ENCODE measurements at places on chromosomes 5 and 9.

DNA sequence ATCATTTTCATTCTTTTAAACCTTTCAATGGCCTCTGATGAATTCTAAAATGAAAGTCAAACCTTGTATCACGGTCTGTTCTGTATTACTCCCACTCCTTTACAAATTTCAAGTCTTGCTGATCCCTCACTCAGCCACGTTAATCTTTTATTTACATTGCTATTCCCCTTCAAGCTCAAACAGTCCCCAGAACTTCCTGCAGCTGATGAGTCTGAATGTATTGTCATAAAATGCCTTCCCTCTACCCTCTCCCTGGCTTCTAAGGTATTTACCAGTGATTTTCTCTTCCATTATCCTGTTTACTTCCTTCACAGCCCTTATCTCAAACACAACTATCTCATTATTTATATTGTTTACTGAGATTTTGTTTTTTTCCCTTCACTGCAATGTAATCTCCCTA, 562.3 kb upstream of the C9orf72 start:
- no peak for DNase-seq

DNA sequence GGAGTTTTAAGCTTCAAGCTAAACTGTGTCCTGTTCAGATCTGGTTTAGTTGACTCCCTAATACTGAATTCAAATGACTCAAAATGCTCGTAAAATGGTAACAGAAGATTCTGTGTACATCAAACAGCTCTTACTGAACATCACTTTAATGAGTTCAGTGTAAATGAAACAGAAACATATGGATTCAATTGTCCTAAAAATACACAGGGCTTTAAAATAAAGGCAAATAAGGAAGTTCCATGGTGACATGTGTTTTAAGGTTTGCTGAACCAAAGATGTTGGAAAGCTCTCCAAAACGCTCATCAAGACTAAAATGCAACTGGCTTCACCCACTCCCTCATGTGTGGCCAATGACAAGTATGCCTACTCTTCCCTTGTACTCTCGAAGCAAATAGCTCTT, 340.0 kb upstream of the PIK3R1 start:
- no peak for DNase-seq

- DNase-seq, result no peak
Observed at GRCh38 chr9:116361547-116361946, 208.0 kb downstream of the PAPPA start.

DNA sequence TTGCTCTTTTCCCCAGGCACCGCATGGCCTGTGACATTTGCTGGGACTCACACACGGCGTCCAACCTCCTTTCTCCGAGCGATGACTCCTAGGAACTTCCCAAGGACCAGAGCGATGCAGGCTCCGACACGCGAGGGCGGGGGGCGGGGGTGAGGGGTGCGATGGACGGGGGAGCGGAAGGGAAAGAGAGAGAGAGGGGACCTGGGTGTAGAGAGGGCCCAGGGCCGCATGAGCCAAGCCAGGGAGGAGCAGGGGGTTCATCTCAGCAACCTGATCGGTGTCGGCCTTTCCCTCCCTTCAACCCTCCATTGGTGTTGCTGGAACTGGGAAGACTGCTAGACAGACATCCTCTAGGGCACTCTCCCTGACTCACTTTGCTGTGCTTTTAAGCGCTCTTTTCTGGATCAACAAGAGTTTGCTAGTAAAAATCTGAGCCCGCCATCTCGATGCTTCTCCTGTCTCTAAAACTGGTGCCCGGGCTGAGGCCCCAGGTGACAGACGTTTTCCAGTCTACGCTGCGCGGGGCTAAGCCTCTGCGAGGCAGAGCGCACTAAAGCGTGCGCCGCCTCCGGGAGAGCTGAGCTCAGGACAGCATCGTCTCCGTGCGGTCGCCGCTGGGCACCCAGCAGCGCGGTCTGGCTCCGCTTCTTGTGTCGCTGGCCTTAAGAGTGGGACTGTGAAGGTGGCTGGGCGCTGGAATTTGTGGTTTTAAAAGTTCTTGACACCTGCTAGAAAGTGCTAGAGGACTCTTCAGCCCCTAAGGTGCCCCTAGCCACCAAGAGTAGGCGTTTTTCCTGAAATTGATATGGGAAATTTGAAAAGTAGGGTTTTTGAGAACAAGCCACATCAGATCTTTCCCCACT, 1.0 kb upstream of the TSLP start:
- DNase-seq, result no peak

DNA sequence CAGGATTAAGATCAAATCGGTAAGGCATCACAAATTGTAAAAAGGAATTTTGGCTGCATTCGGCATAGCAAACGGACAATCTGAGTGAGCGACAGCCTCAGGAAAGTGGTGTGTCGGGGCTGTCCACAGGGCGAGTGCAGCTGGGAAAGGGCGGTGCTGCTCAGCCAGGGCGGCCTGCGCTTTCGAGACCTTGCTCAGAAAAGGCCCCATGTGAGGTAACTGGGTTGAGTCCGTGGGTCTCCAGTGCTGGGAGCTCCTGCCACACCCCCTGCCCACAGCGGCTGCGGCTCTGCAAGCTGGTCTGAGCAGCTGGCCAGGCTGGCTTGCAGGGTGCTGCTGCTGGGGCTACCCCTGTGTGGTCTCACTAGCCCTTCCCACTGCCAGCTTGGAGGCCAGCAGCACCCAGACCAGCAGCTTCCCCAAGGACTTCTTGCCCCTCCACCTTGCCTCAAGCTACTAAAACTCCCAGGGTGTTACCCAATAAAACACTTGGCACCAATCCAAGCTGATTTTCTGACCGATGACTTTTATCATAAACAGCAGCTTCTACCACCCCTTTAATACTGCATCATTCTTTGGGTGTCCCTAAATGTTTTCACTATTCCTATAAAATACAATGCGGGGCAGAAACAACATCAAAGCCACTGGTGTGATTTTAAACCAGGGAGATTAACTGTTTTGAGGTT, 6.2 kb downstream of the SURF2 start:
- no peak for DNase-seq

GRCh38 chr5:69038539-69038938, 55.3 kb upstream of the SLC30A5 start:
- no peak for DNase-seq

- no peak for DNase-seq
Observed at GRCh38 chr5:42813533-42813932, 1.8 kb upstream of the SELENOP start.

DNA sequence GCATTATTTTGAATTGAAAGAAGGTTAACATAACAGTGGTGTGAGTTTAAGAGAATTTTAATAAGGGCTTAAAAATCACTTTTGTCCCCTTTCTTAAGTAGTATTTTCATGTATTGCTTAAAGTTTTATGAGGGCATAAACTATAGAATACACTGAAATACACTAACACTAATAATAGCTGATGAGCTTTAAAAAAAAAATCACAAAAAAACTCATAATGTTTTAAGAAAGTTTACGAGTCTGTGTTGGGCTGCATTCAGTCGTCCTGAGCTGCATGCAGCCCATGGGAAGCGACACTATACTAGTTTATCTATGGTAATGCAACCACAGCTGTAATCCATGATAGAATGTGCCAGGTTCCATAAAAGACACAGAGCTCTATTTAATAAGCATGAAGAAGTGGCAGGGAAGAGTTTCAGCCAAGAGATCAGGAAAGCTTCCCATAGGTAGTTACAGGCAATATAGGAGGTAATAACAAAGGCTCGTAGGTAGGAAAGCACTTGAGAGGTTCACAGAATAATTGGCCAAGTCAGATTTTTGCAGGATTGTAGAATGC, 4.5 kb downstream of the SREK1IP1 start:
- DNase-seq, result no peak

GRCh38 chr9:26955921-26956859, at the start of gene IFT74:
TSS of gene IFT74 (plus strand) at chr9:26956412. CDS start at chr9:26961968, 5,556 bp downstream.
- DNase-seq, result peak; percentile 92

- no peak for DNase-seq
Observed at GRCh38 chr9:123689701-123690428, 240.1 kb downstream of the DENND1A start.

DNA sequence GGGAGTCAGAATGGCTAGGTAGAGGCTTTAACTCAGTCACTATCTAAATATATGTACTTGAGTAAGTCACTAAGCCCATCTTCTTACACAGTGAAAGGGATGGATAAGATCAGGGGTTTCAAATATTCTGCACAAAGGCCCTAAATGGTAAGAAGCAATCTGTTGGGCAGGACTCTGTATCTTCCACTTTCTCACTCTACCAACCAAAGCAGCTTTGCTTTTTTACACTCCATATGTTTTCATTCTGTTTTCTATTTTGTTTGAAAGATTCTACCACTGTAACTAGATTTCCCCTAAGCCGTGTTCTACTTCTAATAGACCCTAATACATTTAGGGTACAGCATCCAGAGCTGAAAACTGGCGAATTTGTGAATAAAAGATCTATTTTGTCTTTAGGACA, 477.5 kb upstream of the NMUR2 start:
- no peak for DNase-seq

DNA sequence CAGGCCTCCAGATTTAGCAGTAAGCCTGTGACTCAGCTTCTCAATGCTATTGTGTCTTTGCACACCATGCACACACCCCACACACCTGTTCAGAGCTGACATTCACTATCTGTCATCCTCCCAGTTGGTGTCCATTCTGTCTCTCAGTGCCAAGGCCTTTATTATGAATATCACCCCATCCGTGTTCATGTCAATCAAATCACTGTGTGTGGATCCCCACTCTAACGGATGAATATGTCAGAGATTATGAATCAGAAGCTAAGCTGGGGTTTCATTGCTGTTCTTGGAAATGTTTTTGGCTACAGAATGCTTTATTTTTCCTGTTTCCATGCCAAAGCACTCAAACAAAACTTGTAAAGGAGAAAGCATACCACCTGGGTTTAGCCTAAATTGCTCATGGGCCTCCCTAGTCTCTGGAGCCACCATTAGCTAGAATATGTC, 9.4 kb upstream of the MAMDC2 start:
- DNase-seq, result no peak

GRCh38 chr9:133711428-133712220, 26.5 kb downstream of the SARDH start:
- no peak for DNase-seq

GRCh38 chr9:116700279-116700678, 13.2 kb downstream of the TRIM32 start:
- no peak for DNase-seq

- DNase-seq, result no peak
Observed at GRCh38 chr5:167061695-167062094, 1229.8 kb upstream of the WWC1 start.

DNA sequence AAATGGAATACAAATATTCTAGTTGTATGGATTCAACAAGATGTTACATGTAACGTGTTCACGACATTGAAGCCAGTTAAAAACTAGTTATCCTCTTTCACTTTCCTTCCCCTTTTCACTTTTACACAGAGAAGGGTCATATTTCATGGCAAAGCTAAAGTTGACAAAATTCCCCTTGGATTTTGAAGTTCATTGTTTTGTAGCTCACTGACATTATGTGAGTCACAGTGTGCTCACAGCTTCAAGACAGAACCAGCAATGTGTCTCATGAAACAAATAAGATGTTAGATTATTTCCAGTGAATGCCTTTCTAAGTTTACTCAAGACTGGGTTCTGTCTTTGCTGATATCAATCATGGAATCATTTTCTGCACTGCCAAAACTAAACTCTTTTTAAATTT, 535.5 kb upstream of the GRIN3A start:
- no peak for DNase-seq

- no peak for DNase-seq
Observed at GRCh38 chr9:104276709-104277245, 182.7 kb downstream of the SMC2 start.

DNA sequence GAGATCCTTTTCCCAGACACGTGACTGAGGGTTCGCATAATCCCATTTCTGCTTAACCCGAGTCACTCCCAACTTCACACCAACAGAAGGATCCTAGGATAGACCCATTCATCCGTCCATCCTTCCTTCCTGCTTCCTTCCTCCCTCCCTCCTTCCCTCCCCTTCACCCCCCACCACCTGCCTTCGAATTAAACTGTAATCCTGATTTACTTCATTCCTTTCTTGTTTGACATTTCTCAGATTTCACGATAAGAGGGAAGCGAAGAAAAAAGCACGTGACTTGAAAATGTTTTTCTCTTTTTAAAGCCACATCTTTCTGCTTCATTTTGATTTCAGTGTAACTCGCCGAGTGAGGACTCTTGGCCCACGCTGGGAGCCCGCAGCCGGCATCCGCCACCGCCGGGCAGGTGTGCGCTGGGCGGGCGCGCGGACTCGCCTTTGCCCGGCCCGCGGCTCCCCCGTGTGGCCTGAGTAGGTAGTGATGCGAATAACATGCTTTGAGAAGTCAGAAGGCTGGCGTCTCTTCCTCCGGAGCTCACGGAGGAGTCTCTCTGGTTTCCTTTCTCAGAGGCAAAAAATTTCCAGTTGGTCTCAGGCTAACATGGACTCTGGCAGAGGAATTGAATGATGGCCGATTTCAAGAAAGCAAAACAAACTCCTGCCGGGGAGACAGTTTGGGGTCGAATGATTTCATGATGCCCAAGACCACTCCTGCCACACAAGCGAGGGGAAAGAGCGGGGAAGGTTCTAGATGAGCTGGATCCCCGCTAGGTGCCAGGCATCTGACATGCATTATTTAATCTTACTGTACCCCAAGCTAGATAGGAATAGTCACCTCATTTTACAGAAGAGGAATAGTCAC, 117.7 kb downstream of the SLC12A2 start:
- DNase-seq, result peak; percentile 81

DNA sequence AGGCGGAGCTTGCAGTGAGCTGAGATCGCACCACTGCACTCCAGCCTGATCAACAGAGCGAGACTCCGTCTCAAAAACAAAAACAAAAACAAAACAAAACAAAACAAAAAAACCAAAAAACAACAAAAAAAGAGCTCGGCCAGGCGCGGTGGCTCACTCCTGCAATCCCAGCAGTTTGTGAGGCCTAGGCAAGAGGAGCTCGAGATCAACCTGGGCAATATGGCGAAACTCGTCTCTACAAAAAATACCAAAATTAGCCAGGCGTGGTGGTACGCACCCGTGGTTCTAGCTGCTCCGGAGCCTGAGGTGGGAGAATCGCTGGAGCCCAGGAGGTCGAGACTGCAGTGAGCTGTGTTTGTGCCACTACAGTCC, 20.2 kb downstream of the TRIM7 start:
- no peak for DNase-seq

GRCh38 chr9:8095672-8096086, 296.1 kb upstream of the DMAC1 start:
- no peak for DNase-seq

DNA sequence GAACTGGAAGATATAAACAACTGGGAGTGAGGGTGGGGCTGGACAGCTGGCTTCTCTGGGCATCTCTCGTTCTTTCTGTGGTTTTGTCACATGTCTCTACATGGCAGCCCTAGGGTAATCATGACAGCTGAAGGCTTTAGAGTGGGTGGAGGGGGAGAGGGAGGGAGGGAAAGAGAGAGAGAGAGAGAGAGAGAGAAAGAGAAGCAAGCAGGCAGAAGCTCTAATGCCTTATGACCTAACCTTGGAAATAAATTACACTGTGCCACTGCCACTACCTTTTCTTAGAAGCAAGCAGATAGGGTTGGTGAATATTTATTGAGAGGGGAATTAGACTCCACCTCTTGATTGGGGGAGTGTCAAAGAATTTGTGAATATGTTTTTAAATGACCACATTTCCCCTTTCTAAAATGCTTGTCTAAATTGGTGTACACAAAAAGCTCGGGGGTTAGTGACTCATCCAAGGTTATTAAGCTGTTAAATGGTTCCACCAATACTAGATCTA, 2.6 kb upstream of the DAPK1 start:
- no peak for DNase-seq

Data from activated CD4-positive, alpha-beta T cell treated with anti-CD3 and anti-CD28 coated beads, Interleukin-2, amount 50 U/mL, for 1 hour (primary cell).